ENCODE measurements at places on chromosomes 2 and 18.

DNA sequence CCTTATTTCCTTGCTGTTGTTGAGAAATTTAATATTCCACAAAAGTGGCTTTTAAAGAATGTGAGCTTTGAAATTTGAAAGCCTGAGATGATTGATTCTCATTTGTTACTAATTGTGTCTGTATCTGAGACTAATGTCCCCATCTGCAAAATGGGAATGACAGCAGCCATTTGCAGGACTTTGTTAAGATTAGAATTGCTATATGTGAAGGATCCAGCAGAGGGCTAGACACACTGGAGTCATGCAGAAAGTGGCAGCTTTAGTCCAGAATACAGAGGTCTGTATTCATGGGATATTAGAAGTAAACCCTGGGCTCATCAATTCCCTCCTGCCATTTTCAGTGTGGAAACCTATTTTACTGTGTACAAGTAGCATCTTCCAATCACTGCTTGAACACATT, 296.5 kb upstream of the GYPC start:
- no peak for DNase-seq

- no peak for DNase-seq
Observed at GRCh38 chr2:48129293-48129950, 223.1 kb upstream of the FBXO11 start.

DNA sequence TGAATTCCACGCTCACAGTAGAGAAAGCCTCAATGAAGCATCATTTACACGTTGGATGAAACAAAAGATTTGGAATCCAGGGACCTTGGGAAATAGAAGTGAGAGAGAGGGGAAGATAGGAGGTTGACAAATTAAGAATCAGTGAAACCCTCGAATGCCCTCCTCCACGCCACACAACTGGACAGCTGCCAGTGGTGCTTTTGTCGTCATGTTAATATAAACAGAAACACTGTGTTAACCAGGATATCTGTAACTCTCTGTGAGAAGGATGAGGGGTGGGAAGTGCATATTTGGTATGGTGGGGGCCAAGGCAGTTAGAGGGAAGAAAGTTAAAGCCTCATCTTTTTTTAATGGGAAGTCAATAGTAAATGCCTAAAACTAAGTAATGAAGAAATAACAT, 108.7 kb downstream of the GFPT1 start:
- DNase-seq = no peak

- no peak for DNase-seq
Observed at GRCh38 chr18:12256951-12257350, 2.8 kb downstream of the CIDEA start.

DNA sequence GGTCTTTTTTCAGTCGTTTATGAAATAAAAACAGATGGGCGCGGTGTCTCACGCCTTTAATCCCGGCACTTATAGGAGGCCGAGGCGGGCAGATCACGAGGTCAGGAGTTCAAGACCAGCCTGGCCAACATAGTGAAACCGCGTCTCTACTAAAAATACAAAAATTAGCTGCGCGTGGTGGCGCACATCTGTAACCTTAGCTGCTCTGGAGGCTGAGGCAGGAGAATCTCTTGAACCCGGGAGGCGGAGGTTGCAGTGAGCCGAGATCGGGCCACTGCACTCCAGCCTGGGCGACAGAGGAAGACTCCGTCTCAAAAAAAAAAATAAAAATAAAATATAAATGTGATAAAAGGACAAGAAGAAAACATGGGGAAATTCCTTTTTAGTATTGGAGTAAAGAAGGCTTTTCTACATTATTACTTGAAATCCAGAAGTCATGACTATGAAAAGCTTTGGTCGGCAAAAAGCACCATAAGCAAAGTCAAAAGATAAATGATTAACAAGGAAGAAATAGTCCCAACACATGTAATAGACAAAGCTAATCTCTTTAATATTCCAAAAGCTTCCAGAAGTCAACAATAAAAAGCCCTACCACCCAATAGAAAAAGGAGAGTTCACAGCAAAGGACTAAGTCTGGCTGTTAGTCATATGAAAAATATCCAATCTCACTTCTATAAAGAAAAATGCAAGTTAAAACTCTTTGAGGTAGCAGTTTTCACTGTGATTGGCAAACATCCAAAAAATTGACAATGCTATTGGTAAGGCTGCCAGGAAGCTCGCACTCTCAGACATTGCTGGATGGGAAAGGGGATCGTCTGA, 1.4 kb upstream of the FAM168B start:
- no peak for DNase-seq

DNA sequence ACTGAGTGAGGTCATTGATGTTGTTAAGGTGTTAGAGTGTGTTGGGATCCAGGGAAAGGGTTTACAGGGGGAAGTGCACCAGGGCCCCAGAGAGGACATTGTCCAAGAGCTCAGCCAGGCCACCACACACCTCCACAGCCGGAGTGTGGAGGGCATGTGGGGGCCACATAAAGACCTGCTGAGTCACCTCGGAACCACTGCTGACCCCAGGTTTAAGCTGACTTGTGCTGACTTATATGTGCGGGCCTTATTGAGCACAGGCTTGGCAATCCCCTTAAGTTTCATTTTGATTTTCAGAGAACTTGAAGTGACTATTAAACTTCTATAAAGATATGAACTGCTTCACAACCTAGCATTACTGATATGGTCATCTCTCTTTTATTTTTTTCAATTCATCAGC, 166.2 kb upstream of the MAP3K20 start:
- DNase-seq = no peak

- DNase-seq = no peak
Observed at GRCh38 chr18:25734336-25734735, 356.1 kb downstream of the SS18 start.

DNA sequence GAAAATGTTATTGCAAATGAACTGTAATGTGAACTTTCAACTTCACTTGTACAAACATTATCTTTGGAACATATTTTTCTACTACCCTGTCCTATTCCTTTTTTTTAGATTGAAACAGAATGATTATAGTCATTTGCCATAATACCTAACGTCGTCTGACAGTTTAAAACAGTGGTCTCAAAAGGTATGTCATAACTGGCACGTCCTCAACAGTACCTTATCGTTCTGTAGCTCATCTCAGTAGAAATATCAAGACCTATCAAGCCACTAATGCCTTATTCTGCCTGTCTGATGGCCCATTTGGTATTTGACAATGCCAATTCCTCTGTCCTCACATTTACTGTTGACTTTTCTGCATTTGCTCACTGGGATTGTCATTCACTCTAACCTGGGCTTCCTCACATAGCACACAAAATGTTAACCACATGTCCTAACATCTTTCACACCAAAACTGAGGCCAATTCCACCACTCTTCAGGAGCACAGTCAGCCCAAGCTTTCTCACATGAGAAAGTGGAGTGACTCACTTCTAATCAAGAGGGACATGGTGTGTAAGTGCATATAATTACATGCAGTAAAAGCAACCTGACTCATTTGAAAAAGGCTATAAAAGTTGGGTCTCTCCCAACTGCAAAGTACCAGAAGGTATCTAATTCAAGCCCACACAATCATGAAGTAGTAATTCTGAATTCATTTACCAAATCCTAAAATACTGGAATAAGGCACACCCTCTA, 34.8 kb downstream of the DNER start:
- no peak for DNase-seq

- no peak for DNase-seq
Observed at GRCh38 chr2:120863146-120863545, 127.5 kb downstream of the GLI2 start.

- DNase-seq = no peak
Observed at GRCh38 chr2:45640576-45640975, 10.9 kb upstream of the PRKCE start.

DNA sequence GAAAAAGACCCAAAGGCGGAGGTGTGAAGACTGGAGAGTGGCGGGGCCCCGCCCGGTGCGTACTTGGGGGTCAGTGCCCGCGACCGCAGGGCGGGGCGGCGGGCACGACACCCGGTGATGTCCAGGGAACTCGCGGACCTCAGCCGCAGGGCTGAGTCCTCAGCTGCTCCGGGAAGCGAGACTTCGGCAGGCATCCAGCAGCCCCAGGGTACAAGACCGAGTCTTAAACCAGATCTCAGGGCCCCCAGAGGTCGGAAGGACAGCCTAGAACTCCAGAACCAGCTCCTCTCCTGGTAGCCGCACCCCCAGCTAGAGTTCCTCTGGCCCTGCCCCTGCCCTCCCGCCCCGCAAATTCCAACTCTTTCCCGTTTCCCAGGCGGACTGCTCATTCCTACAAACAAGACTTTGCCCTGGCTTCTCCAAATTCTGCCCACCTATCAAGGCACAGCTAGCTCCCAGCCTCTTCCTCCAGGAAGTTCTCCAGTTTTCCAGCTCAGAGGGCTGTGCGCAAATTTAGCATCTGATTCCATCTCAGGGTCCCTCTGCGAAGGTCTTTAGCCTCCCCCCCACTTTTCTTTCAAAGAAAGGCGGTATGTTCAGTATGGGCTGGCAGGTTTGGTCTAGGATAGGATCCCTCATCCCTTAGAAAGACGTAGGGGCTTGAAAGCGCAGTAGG, 26.0 kb upstream of the NOTO start:
- no peak for DNase-seq

GRCh38 chr2:21069746-21070340, 26.0 kb upstream of the APOB start:
- no peak for DNase-seq

GRCh38 chr2:216092646-216093045, 10.9 kb downstream of the TMEM169 start:
- DNase-seq = no peak

Measured in activated naive CD8-positive, alpha-beta T cell treated with anti-CD3 and anti-CD28 coated beads, Interleukin-2, amount 50 U/mL, for 16 hours (primary cell).